ENCODE measurements at places on chromosomes 2 and 18. TPM values are rescaled to one million over a fixed set of nuclear protein-coding genes. Genes with fewer than 3 reads are reported as not detected.

The GALNT5 gene
- not detected for total RNA-seq

The CHRND gene
- not detected for total RNA-seq

The CDC42EP3 gene
- total RNA-seq = 20.6 TPM

The HOXD12 gene
- not detected for total RNA-seq

The SKOR2 gene
- total RNA-seq = not detected

The CYP26B1 gene
- total RNA-seq = 0.05 TPM

The TEX44 gene
- not detected for total RNA-seq

The ZNF516 gene
- 29.3 TPM for total RNA-seq

The CRYGD gene
- total RNA-seq = not detected

The IFT172 gene
- total RNA-seq = 14.4 TPM

The FTCDNL1 gene
- total RNA-seq = 0.78 TPM

The CPS1 gene
- 0.67 TPM for total RNA-seq

The DSC2 gene
- total RNA-seq = not detected

The FAP gene
- total RNA-seq = not detected

The FBXO11 gene
- 121 TPM for total RNA-seq

The SP140L gene
- 64.1 TPM for total RNA-seq

The REEP1 gene
- total RNA-seq = not detected

The RNF144A gene
- total RNA-seq = 40.1 TPM

The LIPG gene
- not detected for total RNA-seq

The IL18R1 gene
- total RNA-seq = 9.1 TPM

The RAB6C gene
- total RNA-seq = not detected

The GPAT2 gene
- 2.0 TPM for total RNA-seq

The REG3G gene
- total RNA-seq = not detected

Data from CD4-positive, alpha-beta T cell (primary cell).